ENCODE measurements at places on chromosomes 4 and X. TPM values are rescaled to one million over a fixed set of nuclear protein-coding genes. Genes with fewer than 3 reads are reported as not detected.

Gene DKC1
- polyA plus RNA-seq, result 35.7 TPM

Gene HTN1
- polyA plus RNA-seq, result 0.08 TPM

Gene ANXA10
- not detected for polyA plus RNA-seq

Gene PDE6B
- 16.1 TPM for polyA plus RNA-seq

Gene SPOCK3
- 0.86 TPM for polyA plus RNA-seq

Gene UTP3
- polyA plus RNA-seq, result 18.7 TPM

Gene CXorf51A
- polyA plus RNA-seq, result not detected

Gene PRRG3
- 28.6 TPM for polyA plus RNA-seq

Gene MAML3
- polyA plus RNA-seq, result 3.9 TPM

Gene SPANXA1
- not detected for polyA plus RNA-seq

Gene CLCN4
- polyA plus RNA-seq, result 13.6 TPM

Gene IQSEC2
- polyA plus RNA-seq, result 19.9 TPM

Gene CT45A3
- not detected for polyA plus RNA-seq

Gene CAPN6
- 557 TPM for polyA plus RNA-seq

Gene CFAP47
- not detected for polyA plus RNA-seq

Gene CBLL2
- polyA plus RNA-seq, result not detected

Gene SPANXD
- not detected for polyA plus RNA-seq

Gene MAGEA9B
- not detected for polyA plus RNA-seq

Gene SHROOM3
- 19.0 TPM for polyA plus RNA-seq

Gene PPAT
- 10.1 TPM for polyA plus RNA-seq

Gene GLRB
- 4.9 TPM for polyA plus RNA-seq

Gene RHOXF2B
- not detected for polyA plus RNA-seq

Gene DMP1
- 0.05 TPM for polyA plus RNA-seq

Gene GRPR
- 0.72 TPM for polyA plus RNA-seq

Gene CCKAR
- polyA plus RNA-seq, result not detected

Gene ASMT
- not detected for polyA plus RNA-seq

Gene TAF7L
- 0.25 TPM for polyA plus RNA-seq

Gene AFM
- not detected for polyA plus RNA-seq

Gene TLR6
- 1.0 TPM for polyA plus RNA-seq

Gene ETDB
- polyA plus RNA-seq, result not detected

Gene ZNF275
- polyA plus RNA-seq, result 7.0 TPM

Gene SHISA3
- 3.7 TPM for polyA plus RNA-seq

Gene SLC6A8
- 40.6 TPM for polyA plus RNA-seq

Gene REST
- polyA plus RNA-seq, result 23.4 TPM

Gene PRAF2
- 19.8 TPM for polyA plus RNA-seq

Gene CSAG1
- not detected for polyA plus RNA-seq

Gene GATA1
- polyA plus RNA-seq, result 0.22 TPM

Gene BCORL1
- polyA plus RNA-seq, result 15.6 TPM

Gene PRSS12
- 8.9 TPM for polyA plus RNA-seq

Gene CENPU
- polyA plus RNA-seq, result 16.5 TPM

Gene TCEAL6
- not detected for polyA plus RNA-seq

Gene CPE
- polyA plus RNA-seq, result 60.6 TPM

Gene HMGN5
- polyA plus RNA-seq, result 6.2 TPM

Gene HSD17B10
- polyA plus RNA-seq, result 57.1 TPM

Gene ZCCHC18
- 2.5 TPM for polyA plus RNA-seq

Gene SH2D1A
- 3.3 TPM for polyA plus RNA-seq

Gene XIAP
- polyA plus RNA-seq, result 31.4 TPM

Gene TKTL2
- not detected for polyA plus RNA-seq
